Aorta (tissue), 5 donors: ENCODE measurements at places on chromosomes 11 and 22. TPM values are rescaled to one million over a fixed set of nuclear protein-coding genes. Genes with fewer than 3 reads are reported as not detected.
A peak's percentile ranks its signal among the peaks of the same experiment; 100 is the strongest.

DNA sequence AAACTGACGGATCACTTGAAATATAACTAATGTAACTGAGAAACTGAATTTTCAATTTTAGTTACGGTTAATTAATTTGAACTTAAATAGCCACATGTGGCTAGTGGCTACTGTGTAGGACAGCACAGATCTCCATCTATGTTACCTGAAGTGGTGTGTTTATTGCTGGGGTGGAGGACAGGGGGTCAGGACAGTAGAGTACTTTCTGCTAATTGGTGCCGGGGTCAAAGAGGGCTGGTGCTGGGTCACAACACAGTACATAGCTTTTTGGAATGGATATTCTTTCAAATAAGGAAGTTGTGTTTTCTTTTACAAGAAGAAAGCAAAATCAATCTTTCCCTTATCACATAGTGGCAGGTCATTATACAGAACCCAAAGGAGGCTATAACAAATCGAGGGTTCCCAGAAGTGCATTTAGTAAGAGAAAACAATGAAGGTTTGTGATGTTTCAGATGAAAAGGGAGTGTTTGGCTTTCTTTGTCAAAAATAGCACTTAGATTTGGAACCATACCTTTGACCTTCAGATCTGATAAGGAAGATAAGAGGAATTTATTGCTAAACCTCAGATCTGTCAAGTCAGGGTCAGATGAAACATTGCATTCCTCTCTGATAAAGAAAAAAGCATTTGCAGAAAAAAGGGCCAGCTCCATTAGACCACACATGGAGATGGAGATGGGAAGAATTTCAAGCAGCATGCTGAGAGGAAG lies 384.5 kb downstream of the AASDHPPT start:
- no peak for DNase-seq
- no peaks in the 10 kb centered on the region for H3K4me1 ChIP-seq
- H3K27ac ChIP-seq = no peak overlapping the region
- no peaks in the 10 kb centered on the region for H3K27me3 ChIP-seq

DNA sequence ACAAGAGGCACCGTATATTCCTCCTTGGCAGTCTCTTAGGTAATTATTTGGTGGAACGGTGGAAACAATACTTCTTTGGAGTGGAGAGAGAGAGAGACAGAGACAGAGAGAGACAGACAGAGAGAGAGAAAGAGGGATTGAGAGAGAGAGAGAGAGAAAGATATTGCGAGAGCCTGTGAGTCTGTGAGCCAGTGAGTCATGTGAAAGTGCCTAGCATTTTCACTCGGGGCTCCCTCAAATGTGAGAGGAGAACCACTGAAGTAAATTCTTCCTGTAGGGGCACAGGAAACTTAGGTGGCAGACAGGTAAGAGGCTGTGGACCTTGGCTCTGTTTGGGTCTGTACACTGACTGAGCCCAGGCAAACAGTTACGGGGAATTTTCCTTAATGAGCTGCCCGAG lies 31.6 kb upstream of the SNX19 start:
- DNase-seq = no peak
- no peak overlapping the region for H3K4me3 ChIP-seq
- H3K36me3 ChIP-seq = no peaks in the 10 kb centered on the region
- H3K27ac ChIP-seq = no peak overlapping the region

- DNase-seq = no peak
- H3K36me3 ChIP-seq = peaks cover 3% of the 10 kb centered on the region
- no peak overlapping the region for H3K27ac ChIP-seq
- no peaks in the 10 kb centered on the region for H3K27me3 ChIP-seq
- no peaks in the 10 kb centered on the region for H3K4me1 ChIP-seq
Measured at GRCh38 chr11:122799406-122800105, 38.7 kb upstream of the CRTAM start.

- no peaks in the 10 kb centered on the region for H3K4me1 ChIP-seq
- no peak for DNase-seq
- H3K27ac ChIP-seq = no peak overlapping the region
Measured at GRCh38 chr11:96465512-96465911, 75.7 kb downstream of the JRKL start.

DNA sequence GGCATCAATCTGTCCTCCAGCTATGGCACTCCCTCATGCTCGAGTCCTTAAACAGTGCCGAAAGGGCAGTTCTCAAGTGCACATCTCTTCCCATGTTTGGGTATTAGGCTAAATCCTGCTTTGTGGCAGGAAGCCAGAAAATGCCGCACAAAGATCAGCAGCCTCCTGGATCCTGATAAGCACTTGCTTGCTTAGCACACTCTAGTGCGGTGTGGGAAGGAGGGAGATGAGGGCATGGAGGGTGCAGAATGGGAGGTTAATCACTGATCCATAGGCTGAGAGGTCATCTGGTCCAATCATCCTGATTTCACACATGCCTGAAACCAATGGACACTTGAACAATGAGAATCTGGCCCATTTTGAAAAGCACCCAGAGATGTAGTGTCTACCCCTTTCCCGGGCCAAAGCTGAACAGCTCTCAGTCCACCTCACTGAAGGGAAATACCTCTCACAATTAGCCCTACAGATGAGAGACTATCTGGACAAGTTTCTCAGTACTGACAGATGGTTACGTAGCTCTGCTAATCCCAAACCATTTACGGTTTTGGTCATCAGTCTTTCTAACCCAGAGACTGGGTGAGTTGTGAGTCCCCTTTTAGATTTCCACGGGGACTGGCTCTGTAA lies 29.8 kb upstream of the CHRM4 start:
- no peaks in the 10 kb centered on the region for H3K4me1 ChIP-seq
- DNase-seq = no peak
- H3K27ac ChIP-seq = no peak overlapping the region
- H3K36me3 ChIP-seq = peaks cover 2% of the 10 kb centered on the region

GRCh38 chr11:118214210-118214914 lies 10.4 kb downstream of the JAML start:
- peak; percentile 73 for DNase-seq
- no peak overlapping the region for H3K27ac ChIP-seq
- H3K4me3 ChIP-seq = no peak overlapping the region
- H3K36me3 ChIP-seq = no peaks in the 10 kb centered on the region
- H3K4me1 ChIP-seq = no peaks in the 10 kb centered on the region

The KIRREL3 gene
- not detected for total RNA-seq

The TST gene
- total RNA-seq = 9.7 TPM
